ENCODE measurements at places on chromosomes 3 and 15.

DNA sequence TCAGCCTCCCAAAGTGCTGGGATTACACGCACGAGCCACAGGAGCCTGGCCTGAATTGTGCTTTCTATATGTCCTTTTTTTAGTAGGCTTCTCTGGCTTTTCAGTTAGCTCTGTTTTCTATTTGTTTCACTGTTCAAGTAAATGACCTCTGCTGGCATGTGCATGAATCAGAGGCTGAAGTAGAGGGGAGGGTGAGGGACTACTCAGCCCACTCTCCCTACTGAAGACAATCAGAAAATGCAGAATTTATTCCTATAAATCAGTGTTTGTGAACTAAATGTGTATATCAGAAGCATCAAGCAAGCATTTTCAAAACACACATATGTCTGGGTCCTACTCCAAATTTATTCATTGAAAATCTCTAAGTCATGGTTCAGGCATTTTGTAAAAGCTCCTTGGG, 45.0 kb downstream of the ZMAT3 start:
- no peak for DNase-seq

DNA sequence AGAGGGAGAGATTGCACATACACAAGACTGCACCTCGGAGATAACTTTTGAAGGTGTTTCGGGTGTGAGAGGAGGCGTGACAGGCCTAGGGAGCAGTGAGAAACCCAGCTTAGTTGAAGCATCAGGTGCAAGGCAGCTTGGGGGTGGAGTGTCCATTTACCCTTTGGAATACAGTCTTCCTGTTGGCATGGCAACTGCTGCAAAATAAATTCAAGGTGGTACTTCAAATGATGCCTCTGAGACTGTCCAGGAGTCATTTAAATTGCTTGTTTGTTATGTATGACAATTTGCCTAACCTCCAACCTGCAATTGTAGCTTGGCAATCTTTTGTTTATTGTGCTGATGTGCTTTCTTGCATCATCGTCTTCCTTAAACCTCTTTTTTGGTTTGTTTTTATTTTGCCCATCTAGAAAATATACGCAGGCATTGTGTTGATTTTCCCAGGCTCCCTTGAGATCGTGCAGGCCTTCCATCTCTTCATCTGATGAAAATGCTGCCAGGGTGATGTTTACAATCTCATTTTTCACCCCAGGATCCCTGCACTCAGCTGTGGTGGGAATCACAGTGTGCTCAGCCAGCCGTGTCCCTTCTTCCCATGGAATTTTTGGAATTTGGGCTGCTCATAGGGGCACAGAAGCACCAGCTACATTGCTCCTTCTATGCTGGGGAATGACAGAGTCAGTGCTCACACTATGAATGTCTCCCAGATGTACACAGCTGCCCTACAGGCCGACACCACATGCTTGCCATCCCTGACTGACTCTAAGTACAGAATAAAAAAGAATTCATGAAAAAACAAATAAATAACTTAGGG, 583.1 kb upstream of the CFAP20DC start:
- DNase-seq = no peak

DNA sequence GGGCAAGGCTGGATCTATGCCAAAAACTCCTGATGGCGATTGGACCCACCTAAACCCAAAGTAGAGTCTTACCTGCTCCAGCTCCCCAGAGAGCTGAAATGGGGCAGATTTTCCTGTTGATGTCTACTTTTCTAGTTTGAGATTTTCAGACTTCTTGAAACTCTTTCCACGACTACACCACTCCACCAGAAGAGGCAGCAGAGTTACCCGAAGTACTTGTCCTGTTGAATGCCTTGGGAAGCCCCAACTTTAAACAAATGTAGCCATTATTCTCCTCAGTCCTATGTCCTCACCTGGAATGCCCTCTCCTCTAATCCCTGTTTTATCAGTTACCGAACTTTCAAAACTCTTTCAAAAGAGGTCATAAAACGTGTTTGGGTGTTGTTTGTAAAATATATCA, 843.8 kb downstream of the VGLL3 start:
- no peak for DNase-seq

GRCh38 chr3:72380711-72381493, 467.3 kb downstream of the SHQ1 start:
- no peak for DNase-seq

GRCh38 chr3:105402287-105402801, 35.6 kb downstream of the ALCAM start:
- DNase-seq = no peak
